Activated CD8-positive, alpha-beta memory T cell treated with anti-CD3 and anti-CD28 coated beads for 1 hour (primary cell): ENCODE measurements at places on chromosomes 5 and 9.

- DNase-seq: no peak
Observed at GRCh38 chr5:95669985-95670384, 12.8 kb downstream of the SPATA9 start.

DNA sequence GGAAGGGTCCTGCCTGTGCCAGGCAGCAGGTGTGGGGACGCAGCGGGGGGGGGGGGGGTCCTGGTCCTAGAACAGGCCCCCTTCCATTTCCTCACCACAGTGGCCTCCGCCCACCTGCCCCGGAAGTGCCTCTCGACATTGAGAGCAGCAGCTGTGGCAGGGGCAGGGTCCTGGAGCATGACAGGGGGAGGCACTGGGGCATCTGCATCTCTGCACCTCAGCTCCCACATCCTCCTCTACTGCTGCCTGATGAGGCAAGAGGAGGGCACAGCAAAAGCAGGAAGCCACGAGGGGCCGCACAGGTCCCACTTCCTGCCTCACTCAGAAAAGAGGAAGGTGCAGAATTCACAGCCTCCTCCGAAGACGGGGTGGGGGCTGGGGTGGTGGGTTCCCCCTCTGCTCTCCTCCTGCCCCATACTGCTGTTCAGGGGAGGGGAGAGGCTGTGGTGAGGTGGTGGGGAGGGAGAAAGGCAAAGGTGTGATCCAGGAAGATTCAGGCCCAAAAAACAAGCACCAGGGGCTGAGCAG, 14.8 kb downstream of the AKNA start:
- DNase-seq: peak; percentile 69

DNA sequence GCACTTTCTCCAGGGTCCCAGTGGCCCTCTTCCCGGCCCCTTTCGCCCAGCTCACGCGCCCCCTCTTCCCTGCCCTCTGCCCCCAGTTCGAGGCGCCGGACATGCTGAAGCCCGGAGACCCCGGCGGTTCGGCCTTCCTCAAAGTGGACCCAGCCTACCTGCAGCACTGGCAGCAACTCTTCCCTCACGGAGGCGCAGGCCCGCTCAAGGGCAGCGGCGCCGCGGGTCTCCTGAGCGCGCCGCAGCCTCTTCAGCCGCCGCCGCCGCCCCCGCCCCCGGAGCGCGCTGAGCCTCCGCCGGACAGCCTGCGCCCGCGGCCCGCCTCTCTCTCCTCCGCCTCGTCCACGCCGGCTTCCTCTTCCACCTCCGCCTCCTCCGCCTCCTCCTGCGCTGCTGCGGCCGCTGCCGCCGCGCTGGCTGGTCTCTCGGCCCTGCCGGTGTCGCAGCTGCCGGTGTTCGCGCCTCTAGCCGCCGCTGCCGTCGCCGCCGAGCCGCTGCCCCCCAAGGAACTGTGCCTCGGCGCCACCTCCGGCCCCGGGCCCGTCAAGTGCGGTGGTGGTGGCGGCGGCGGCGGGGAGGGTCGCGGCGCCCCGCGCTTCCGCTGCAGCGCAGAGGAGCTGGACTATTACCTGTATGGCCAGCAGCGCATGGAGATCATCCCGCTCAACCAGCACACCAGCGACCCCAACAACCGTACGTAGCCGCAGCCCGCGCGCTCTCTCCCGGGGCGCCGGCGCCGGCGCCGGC, 1.0 kb downstream of the PRDM6 start:
- DNase-seq: no peak

DNA sequence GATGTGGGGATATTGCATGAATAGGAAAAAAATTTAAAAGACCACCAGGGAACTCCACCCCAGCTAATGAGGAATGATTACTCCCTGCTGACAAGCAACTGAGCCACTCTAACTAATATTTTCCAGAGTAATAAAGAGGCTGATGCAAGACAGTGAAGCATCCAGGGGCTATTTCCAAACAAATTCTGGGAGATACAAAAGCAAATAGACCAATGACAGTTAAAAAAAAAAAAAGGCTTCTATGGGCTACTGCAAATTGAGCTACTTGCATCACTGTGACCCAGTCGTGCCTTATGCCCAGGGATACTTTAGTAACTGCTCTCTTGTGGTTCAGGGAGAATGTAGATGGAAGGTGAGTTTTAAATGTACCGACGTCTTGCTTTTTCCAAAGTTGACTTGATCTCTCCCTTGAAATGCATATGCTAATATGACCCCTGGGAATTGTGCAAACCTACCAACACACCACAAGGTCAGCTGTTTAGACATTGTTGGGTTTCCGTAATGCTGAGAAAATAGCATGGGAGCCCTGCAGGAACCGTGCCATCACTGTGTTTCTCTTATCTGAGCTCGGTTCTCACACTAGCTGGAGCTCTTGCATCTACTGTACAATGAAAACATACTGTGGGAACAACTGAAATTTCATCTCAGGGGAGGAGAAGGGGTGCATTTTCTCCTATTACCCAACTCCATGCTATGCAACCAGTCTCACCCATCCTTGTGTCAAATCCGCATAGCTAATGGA, 250.6 kb upstream of the MAP3K1 start:
- DNase-seq: no peak

DNA sequence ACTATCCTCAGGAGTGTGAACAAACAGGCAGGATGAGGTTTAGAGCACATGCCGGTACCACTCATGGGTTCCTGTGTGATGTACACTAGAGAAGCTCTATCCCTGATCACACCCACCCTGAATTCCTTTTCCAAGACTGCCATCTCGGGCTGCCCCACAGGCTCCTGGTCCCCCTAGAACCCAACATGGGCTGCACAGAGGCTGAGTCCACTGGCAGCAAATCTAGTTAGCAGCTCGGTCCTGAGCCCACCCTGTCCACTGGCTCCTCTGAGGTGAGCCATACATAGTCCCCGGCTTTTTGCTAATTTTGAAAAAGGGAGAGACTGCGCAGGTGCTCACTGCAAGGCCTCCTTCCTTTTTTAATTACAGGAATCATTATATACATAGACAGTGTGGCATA, 227.0 kb downstream of the FSTL4 start:
- DNase-seq: no peak

DNA sequence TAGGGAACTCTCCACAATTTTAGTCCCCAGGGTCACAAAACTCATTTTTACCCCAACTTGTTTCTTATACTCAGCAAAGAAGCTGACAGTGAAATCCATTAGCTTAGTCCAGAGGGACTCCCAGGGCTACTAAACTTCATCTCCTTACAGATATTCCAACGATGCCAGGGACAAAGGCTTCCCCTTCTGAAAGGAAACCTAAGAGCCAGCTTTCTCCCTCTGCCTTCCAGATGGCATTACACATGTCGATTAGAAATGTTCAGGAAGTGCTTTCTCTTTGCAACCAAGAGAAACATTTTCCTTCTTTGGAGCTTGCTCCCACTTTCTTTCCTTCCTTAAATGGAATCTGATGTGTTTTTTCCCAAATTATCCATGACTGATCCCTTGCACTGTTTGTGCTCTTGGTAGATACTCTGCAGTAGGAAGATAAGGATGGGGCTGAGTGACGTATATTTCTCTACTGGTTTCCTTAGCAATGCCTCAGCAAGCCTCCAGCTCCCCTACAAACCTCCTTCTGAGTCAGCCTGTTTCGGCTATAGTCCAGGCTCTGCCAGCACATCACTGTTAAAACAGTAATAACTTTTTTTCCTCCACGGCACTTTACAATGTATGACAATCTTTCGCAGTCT, 43.0 kb upstream of the HTR4 start:
- DNase-seq: no peak

- no peak for DNase-seq
Observed at GRCh38 chr9:126372716-126373115, 46.1 kb downstream of the MVB12B start.

- DNase-seq: no peak
Observed at GRCh38 chr5:118156181-118156580, 832.2 kb downstream of the DTWD2 start.

GRCh38 chr5:106488407-106488806, 1182.3 kb downstream of the EFNA5 start:
- DNase-seq: no peak

DNA sequence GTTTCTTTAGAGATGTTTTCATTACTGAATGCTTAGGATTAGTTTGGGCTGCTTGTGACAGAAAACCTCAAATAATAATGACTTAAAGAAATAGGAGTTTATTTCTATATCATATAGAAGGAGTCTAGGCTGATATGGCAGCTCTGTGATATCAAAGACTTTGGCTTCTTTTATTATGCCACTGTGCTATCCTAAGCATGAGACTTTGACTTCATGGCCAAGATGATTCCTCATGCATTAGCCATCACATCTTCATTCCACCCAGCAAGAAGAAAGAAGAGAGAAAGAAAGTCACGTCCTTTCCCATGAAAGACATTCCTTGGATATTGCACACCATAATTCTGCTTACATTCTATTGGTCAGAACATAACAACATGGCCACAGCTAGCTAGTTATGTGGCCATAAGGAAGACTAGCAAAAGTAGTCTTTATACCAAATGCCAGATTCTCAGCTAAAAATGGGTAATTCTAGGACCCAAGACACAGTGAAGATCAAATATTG, 76.2 kb downstream of the DAPK1 start:
- no peak for DNase-seq

- DNase-seq: no peak
Observed at GRCh38 chr5:158848634-158849033, 251.1 kb downstream of the EBF1 start.

- no peak for DNase-seq
Observed at GRCh38 chr5:115840873-115841272, 492 bp downstream of the ATG12 start.

GRCh38 chr9:4887556-4887955, 94.8 kb downstream of the RCL1 start:
- no peak for DNase-seq

DNA sequence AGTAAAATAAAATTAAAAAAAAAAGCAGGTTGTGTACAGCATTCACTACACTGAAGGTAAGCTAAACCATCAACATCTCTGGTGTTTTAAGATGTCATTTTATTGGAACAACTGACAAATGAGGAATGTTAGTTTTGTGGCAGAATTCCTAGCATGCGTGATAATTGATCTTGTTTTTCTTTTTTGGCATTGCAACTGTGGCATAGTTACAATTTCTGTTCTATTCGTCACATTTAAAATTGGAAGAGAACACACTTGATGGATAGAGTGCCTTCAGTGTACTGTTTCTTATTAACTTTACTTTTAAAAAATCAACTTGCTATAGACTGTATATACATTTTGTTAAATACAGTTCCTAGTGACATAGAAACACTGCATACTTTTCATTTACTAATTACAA, 43.6 kb upstream of the TNFSF15 start:
- no peak for DNase-seq

GRCh38 chr5:4142842-4143241, 547.2 kb downstream of the IRX1 start:
- DNase-seq: no peak

- DNase-seq: no peak
Observed at GRCh38 chr9:137811283-137811870, 66.2 kb upstream of the CACNA1B start.

DNA sequence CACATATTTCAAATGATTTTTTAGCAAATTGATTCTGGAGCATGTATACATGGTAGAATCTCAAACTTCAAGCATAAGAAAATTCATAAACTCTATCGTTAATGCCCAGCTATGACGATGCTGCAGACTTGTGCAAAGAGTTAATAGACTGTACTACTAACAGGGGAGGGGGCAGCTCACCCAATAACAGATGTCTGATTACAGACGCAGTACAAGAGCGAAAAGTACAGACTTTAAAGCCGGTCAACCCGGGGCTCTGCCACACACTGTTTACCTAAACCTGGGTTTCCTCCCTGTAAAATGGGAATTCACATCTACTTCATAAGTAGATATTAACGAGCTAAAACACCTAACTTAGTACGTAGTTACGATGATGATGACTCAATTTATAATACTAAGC, 651 bp downstream of the TRIM23 start:
- no peak for DNase-seq

GRCh38 chr9:32455738-32456137, 70.3 kb downstream of the RIGI start:
- DNase-seq: no peak

DNA sequence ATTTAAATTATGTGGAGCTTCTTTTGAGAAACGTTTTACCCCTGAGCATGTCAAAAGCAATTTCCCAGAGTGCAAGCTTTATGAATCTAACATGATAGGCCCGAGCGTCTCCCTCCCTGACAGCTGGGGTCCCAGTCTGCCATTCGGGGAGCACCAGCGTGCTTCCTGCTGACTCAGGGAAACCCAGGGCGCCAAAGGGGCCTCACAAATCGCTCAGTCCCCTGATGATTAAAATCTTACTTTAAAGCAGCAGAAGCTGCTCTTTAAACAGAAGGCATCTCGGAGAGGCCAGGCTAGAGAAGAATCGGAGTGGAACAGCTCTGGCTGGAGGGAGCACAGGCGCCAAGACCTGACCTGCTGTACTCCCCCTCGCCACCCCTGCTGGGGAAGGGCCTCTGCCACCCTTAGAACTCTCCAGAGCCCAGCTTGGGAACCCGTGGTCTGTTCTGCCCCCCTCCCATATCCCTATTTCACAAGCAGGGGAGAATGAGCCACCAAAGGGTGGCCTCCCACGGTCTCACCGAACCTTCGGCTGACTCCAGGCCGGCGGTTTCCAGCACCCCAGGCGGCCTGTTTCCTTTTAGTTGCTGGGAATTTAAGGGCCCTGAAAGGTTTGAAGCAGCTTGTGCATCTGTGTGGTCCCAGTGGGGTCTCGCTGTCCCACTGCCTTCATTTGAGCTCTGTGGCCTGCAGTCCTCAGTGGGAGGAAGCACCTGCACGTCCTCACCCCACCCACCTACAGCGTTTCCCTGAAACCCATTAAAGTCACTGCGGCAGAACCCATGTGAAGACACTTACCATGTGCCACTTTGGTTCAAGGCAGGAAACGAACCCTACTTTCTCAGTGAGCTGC, 147.6 kb downstream of the COL23A1 start:
- DNase-seq: no peak

GRCh38 chr9:129208207-129209032, 30.4 kb upstream of the IER5L start:
- DNase-seq: peak; percentile 21

- DNase-seq: no peak
Observed at GRCh38 chr5:154823605-154824004, 26.8 kb downstream of the FAXDC2 start.

- DNase-seq: no peak
Observed at GRCh38 chr5:134439210-134439654, 27.6 kb upstream of the CDKN2AIPNL start.

DNA sequence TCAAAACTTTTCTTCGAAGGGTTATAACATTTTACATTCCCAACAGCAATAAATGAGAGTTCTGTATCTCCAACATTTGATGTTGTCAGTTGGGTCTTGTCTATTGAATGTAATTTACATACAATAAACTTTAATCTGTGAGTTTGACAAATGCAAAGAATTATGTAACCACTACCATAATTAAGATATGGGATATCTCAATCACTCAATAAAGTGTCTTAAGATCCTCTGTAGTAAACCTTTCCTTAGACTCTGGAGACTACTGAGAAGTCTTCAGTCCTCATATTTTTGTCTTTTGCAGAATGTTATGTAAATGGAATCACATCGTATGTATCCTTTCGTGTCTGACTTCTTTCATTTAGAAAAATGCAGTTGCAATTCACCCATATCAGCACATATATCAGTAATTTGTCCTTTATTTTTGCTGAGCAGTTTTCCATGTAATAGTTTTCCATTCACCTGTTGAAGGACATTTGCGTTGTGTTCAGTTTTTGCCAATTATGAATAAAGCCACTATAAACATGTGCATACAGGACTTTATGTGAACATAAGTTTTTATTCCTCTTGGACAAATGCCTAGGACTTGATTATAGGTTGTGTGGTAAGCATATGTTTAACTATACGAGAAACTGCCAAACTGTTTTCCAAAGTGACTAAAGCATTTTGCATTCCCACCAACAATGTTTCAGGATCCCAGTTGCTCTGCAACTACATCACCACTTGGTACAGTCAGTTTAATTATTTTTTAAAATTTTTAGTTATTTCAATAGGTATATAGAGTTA, 784.6 kb upstream of the ZNF608 start:
- DNase-seq: no peak
